ENCODE measurements at places on chromosomes 13 and 19. TPM values are rescaled to one million over a fixed set of nuclear protein-coding genes. Genes with fewer than 3 reads are reported as not detected.

The DIAPH3 gene
- 6.3 TPM for polyA plus RNA-seq

The KIR2DL4 gene
- not detected for polyA plus RNA-seq

The C1QTNF9B gene
- polyA plus RNA-seq = 1.3 TPM

The CACNA1A gene
- 5.0 TPM for polyA plus RNA-seq

The MAST3 gene
- 5.0 TPM for polyA plus RNA-seq

Data from left lung (tissue), 14 donors.